ENCODE measurements at places on chromosomes 12 and 14.

DNA sequence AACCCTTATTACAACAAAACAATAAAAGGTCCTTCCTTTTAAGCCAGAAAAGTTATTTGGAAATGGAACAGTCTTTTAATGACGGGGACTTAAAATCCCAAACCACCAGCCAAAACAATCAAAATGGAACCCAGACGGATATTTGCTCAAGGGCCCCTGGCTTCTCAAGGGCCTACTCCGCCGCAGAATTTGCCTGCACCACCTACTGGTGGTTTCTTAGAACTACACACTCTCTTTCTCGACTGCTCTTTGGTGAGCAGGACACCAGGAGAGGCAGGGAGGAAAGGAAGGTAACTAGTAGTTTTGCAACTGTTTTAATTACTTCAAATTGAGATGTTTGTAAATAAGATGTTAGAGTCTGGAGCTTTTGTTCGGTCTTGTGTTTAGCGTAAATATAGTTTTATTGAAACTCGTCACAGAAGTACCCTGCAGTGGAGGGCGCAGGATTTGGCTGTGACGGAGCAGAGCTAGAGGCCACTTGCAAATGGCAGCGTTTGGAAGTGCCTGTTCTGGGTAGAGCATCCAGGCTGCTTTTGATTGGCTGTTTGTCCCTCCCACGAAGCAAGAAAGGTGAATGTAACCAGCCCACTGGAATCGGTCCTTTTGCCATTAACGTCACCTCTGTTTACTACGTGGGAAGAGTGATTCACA is 238.5 kb downstream of the CACNA1C start:
- DNase-seq = no peak

DNA sequence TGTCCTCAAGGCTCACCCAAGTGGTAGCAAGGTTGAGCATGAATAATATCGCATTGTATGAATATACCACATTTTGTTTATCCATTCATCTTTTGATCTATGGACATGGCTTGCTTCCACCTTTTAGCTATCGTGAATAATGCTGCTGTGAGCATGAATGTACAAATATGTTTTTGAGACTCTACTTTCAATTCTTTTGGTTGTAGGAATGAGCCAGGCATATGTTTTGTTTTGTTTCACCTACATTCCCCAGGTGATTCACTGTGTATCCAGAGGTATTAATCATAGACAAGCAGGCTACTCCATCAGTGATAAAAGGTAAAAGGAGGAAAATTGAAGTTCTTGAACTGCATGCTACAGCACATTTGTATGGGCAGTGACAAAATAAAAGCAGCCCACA is 35.8 kb downstream of the CDKL1 start:
- no peak for DNase-seq

GRCh38 chr12:90816353-90817089 is 138.5 kb downstream of the CCER1 start:
- DNase-seq = no peak

DNA sequence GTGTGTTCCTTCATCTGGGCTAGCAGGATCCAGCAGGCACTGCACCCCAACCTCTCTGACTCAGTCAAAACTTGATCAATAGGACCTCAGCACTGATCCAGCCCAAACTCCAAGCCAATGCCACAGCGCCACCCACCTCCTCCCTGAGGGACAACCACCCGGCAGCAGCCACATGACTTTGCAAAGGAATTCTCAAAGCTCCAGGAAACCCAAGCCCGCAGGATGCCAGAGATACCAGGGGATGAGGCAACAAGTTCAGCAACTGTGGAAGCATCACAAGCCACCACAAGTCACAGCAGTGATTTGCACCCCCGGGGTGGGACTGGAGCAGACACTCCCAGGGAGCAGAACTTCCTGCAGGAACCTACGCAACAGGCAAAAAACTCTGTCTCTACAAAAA is 37.3 kb downstream of the ACTN1 start:
- DNase-seq = no peak

DNA sequence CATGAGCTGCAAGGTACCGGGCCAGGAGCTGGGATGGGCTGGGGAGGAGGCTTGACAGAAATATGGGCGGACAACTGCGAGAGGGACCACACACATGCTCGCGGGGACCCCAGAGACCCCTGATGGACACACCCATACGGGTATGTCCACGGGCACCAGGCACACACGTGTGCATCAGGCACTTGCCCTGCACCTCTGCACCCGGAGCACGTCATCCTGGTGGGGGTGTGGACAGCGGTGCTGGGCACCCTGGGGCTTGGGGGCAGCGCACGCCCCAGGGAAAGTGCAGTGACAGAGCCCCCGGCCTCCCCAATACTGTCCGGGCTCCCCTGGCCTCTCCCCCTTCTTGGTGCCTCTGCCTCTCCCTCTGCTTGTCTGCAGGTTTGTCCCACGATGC is 1.7 kb upstream of the CRIP1 start:
- no peak for DNase-seq

- no peak for DNase-seq
Observed at GRCh38 chr14:41607966-41608663, 1.4 kb downstream of the LRFN5 start.

DNA sequence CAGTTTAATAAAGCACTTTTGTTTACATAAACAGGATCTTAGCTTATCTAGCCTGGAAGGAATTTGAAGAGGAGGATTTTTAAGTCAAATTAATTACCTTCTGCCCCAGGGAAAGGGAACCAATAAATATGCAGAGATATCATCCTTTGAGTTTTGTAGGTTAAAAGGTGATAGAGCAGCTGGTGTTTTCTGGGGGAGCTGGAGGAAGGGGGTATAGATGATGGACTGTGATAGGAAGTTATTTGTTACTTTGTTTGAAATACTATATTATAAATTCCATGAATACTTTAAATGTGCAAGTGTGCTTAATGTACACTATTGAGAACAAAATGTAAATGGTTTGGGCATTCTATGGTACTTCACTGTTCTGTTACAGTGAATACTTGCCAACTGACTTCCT is 55.2 kb downstream of the NPAS3 start:
- DNase-seq = no peak

DNA sequence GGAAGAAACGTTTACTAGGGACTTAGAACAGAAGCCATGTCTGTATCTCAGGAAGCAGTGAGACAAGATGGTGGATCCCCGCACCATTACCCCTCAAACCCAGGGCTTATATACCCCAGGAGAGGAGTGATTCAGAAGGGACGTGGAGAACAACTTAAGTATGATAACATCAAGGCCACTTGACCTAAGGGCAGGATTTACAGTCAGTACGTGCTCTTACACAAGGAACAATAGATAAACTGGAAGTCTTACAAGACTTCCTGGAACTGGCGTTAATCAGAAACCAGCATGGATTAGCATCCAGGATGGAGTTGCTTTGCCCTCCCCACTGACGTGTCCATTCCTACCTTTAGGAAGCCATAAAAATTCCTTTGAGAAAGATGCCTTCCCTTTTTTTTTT is 8.6 kb upstream of the ETFBKMT start:
- no peak for DNase-seq

DNA sequence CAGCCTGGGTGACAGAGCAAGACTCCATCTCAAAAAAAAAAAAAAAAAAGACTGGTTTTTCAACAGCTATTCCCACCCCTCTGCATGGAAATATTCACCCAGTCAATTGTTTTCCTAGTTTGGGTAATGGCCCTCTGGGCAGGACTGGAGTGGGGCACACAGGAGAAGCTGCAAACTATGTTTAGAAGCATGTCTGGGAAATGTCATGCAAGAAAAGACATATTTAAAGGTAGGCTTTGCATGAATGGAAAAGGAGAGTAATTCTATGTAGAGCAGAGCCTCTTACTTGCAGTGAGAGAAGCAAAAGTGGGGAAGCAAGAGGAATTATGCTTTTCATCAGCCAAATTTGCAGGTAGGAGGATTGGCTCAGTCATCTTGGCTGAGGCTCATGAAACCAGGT is 276.5 kb upstream of the PLEKHG7 start:
- no peak for DNase-seq

DNA sequence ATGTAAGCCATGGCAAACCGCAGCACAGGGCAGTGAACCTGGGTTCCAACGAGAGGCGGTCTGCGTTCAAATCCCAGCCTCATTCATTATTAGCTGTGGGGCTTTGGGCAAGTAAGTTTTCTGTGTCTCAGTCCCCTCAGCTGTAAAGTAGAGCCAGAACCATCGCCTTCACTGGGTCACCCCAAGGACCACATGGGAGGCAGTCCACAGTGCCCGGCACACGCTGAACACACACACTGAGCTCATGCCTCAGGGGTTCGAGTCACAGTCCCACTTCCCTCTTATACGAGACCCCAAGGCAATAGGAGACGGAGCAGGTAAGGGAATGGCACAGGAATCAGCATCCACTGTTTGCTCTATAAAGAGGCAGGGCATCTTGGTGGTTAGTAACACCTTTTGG is 19.1 kb downstream of the LRTM2 start:
- DNase-seq = no peak

DNA sequence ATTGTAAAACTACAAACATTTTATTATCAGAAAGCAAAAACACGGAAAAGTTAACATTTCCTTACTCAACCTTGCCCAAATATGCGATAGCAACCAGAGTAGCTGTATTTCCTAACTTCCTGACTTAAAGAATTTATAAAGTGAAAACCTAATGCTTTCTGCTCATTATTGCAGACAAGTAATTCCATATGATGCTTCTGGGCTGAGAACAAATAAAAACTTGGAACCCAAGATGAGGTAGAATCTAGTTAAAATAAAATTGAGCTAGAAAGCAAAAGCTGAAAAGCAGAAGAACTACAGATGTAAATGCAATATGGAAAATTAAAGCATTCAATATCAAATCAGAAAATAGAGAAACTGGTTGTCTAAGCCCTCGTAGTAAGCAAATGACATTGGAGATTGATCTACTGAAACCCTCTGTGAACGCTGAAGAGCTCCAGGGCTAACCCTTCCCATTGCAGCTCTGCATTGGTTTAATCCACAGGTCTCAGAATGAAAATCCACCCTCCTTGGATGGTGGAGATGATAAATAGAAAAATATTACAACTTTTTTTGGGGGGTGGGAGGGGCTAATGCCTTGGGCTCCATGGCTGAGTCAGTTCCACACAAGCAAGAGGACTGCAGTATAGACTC is 40.7 kb downstream of the CORO1C start:
- no peak for DNase-seq

GRCh38 chr12:59717436-59717835 is 121.6 kb downstream of the SLC16A7 start:
- no peak for DNase-seq

- no peak for DNase-seq
Observed at GRCh38 chr12:50119387-50119786, 7.4 kb downstream of the COX14 start.

GRCh38 chr14:91139776-91140175 is 25.9 kb downstream of the DGLUCY start:
- DNase-seq = no peak

Data from GM12878 (cell line).